ENCODE measurements at places on chromosomes 12 and 14.

- H3K27ac ChIP-seq = no peak overlapping the region
- no peaks in the 10 kb centered on the region for H3K4me1 ChIP-seq
- H3K4me3 ChIP-seq = peak overlapping the region; percentile 44
- no peaks in the 10 kb centered on the region for H3K27me3 ChIP-seq
- no peaks in the 10 kb centered on the region for H3K36me3 ChIP-seq
Measured at GRCh38 chr12:96070670-96071279, 35.4 kb upstream of the LTA4H start.

GRCh38 chr14:54844479-54844878, 58.1 kb downstream of the GCH1 start:
- H3K27ac ChIP-seq = no peak overlapping the region
- DNase-seq = no peak
- H3K4me3 ChIP-seq = no peak overlapping the region
- H3K36me3 ChIP-seq = 0 out of 2 replicates have a peak, but pooled peaks cover 8% of the 10 kb centered on the region

DNA sequence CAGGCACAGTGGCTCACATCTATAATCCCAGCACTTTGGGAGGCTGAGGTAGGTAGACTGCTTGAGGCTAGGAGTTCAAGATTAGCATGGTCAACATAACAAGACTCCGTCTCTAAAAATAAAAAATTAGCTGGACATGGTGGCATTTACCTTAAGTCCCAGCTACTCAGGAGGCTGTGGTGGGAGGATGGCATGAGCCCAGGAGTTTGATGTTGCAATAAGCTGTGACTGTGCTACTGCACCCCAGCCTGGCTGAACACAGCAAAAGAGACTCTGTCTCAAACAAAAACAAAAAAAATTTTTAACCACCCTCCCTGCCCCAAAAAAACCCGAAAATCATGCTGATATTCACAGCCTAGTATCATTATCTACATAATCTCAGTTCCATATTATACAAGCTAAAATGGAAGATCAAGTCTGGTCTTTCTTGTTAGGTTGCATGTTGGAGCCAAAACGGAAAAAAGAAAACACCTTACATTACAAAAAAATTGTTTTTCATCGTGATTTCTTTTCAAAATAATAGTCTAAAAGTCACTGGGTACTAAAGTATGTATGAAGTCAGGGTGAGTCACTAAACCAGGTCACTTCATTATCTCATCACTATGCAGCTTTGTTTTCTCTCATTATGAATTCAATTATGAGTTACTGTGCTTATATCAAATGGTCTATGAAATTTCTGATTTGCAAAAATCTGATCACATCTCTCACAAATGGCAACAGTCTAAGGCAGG, 13.8 kb downstream of the GXYLT1 start:
- H3K27ac ChIP-seq = no peak overlapping the region
- no peaks in the 10 kb centered on the region for H3K36me3 ChIP-seq
- H3K27me3 ChIP-seq = no peaks in the 10 kb centered on the region
- DNase-seq = no peak
- no peak overlapping the region for H3K4me3 ChIP-seq

- H3K27me3 ChIP-seq = no peaks in the 10 kb centered on the region
- no peak overlapping the region for H3K27ac ChIP-seq
- DNase-seq = no peak
- no peak overlapping the region for H3K4me3 ChIP-seq
Measured at GRCh38 chr14:83611491-83611890, 1918.5 kb upstream of the FLRT2 start.

DNA sequence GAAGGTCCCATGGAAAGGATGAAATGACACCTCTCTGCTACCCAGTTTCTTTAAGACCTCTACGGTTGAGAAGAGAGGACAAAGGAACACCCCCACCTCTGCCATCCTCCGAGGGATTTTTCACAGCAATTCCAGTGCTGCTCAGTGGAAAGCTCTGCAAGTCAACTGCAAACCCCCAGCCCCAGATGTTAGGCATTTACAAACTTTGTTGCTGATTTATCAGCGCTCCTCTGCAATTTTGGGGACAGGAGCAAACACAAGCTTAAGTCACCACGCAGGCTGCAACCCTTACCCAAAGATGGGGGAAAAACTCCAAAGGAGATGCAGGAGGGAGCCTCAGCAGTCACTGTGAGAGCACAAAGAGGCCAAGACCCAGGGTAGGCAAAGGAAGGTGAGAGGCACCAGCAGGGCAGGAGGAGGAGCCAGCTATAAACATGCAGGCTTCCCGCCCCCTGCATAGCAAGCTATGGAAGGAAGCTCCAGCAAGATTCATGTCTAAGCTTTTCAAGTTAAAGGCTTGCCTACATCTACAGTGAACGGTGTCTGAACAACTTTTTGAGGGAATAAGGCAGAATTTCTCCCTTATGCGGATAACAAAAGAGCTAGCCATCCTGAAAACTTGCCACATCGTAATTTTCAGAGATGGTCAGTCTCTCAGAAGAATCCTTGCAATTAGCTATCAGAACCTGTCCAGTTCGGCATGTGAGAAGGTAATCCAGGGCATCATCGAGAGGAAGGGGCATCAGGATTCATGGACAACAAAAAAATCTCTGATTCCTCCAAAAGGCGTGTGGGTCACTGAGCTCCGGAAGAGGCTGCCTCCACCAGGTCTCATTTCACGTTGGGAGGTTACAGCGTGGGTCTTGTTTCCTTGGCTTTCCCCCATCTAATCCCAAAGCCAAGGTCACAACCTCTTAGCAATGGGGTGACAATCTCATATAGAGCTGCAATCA, 3.9 kb downstream of the CTDSP2 start:
- no peaks in the 10 kb centered on the region for H3K27me3 ChIP-seq
- peak overlapping the region; percentile 44 for H3K4me3 ChIP-seq
- no peaks in the 10 kb centered on the region for H3K36me3 ChIP-seq
- DNase-seq = peak; percentile 79
- no peak overlapping the region for H3K27ac ChIP-seq
- H3K4me1 ChIP-seq = peaks cover 20% of the 10 kb centered on the region

DNA sequence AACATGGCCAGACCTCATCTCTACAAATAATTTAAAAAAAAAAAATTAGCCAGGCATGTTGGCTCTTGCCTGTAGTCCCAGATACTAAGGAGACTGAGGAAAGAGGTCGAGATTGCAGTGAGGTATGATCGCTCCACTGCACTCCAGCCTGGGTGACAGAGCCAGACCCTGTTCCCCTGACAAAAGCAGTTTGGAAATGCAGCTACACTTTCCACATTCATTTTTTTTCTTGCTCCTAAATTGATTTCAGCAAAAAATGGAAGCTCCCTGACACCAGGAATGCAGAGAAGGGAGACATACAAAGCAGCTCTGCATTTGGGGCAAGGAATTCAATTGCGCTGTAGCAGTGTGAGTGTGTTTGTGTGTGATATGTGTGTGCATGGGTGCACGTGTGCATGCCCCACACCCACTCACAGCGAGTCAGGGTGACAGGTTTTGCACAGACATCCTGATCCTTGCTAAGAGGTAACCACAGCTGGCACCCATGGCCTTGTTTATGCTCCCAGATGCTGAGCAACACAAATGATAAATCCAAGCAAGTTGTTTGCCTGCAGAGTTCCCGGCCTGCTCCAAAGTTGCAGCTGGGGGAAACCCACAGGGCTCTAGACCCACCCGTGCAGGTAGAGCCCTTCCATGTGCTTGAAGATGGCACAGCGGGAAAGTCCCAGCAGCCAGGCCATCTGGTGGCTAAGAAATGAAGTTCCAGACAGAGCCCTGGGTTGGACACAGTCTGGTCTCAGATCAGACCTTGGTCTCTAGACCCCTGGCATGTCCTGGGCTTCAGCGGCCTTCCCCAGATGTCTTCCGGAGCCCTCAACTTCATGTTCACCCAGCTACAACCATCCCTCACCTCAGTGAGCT, 25.9 kb upstream of the BDKRB2 start:
- no peaks in the 10 kb centered on the region for H3K27me3 ChIP-seq
- no peak overlapping the region for H3K4me3 ChIP-seq

- no peak for DNase-seq
- H3K4me1 ChIP-seq = no peaks in the 10 kb centered on the region
- H3K4me3 ChIP-seq = no peak overlapping the region
- peaks cover 21% of the 10 kb centered on the region for H3K36me3 ChIP-seq
- no peaks in the 10 kb centered on the region for H3K27me3 ChIP-seq
Measured at GRCh38 chr14:73602994-73603393, 9.3 kb upstream of the ACOT6 start.

DNA sequence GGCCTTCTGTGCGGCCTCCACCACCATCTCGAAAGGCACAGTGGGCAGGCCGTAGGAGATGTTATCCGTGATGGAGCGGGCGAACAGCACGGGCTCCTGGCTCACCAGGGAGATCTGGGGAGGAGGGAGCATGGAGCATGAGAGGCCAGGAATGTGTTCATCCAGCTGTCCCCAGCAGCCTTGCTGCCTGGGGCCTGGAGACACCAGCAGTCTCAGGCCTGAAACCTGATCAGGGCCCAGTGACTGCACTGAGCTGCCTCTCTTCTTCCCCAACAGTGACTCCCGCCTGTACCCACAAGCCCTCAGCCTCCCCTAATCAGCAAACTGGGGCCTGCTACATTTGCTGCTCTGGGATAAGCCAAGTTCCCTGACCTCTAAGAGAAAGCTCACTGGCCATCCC, 30.9 kb downstream of the ABCB9 start:
- no peak overlapping the region for H3K27ac ChIP-seq
- no peaks in the 10 kb centered on the region for H3K27me3 ChIP-seq
- no peaks in the 10 kb centered on the region for H3K4me1 ChIP-seq
- no peak overlapping the region for H3K4me3 ChIP-seq
- H3K36me3 ChIP-seq = no peaks in the 10 kb centered on the region
- DNase-seq = no peak

GRCh38 chr14:51774209-51774608, 86.2 kb upstream of the GNG2 start:
- H3K27me3 ChIP-seq = no peaks in the 10 kb centered on the region
- no peaks in the 10 kb centered on the region for H3K36me3 ChIP-seq
- no peaks in the 10 kb centered on the region for H3K4me1 ChIP-seq
- no peak for DNase-seq
- no peak overlapping the region for H3K4me3 ChIP-seq
- H3K27ac ChIP-seq = no peak overlapping the region

DNA sequence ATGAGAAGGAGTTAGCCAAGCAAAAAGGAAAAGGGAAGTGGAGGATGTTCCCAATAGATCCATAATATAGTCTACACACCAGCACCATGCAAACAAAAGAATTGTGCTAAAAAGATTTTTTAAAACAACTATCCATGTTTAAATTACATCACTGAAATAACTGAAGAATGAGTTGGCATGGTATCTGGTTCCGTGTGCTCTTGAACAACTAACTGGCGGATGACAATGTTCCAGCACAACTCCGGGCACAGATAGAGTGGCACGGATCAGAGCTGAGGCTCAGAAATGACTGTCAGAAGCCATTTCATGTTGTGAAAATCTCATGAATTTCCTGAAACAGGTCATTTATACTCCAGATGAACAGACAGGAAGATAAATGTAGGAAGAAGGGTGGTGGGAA, 153.1 kb downstream of the HMGA2 start:
- H3K27ac ChIP-seq = no peak overlapping the region
- H3K27me3 ChIP-seq = no peaks in the 10 kb centered on the region
- H3K4me3 ChIP-seq = no peak overlapping the region
- no peaks in the 10 kb centered on the region for H3K4me1 ChIP-seq
- peaks cover 9% of the 10 kb centered on the region for H3K36me3 ChIP-seq
- DNase-seq = no peak

GRCh38 chr12:9143929-9144729, 28.4 kb upstream of the A2M start:
- peaks cover 14% of the 10 kb centered on the region for H3K36me3 ChIP-seq
- H3K27ac ChIP-seq = no peak overlapping the region
- no peaks in the 10 kb centered on the region for H3K4me1 ChIP-seq

DNA sequence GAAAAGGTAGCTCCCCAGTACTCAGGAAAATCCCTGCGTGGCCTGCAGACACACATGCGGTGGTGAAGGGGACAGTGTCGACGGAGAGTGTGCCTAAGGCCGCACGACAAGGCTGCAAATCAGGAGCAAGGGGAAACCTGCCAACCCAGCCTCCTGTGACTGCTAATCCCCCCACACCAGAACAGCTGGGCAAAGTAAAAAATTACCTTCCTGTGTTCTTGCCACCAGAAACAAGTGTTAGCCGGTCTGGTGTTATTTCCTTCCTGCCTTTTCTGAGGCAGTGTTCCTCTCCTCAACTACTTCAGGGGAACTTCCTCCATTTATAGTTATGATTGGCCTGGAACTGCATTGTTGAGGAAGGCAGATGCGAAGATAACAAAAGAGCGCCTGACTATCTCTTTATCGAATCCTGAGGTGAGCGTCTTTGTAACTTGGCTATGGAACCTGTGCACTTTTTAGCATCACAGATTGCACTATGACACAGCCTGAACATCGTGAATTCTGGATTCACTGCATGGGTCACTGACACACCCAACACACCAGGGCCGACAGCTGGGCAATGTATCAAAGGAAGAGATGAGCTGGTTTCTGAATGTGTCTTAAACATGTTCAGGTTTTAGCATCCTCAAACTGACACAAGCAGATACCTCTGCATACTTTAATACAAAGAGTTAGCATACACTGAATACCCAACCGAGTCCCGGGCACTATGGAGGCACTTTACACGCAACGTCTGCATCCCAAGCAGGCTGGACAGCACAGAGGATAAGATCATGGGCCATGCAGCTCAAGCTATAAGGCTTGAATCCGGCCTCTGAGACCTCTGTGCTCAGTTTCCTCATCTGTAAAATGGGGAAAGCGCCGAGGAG, 28.9 kb downstream of the SLC15A4 start:
- DNase-seq = no peak
- peaks cover 86% of the 10 kb centered on the region for H3K36me3 ChIP-seq
- no peak overlapping the region for H3K4me3 ChIP-seq

GRCh38 chr14:65045709-65046108, 56.6 kb downstream of the MAX start:
- peaks cover 34% of the 10 kb centered on the region for H3K36me3 ChIP-seq
- no peak overlapping the region for H3K4me3 ChIP-seq
- H3K27me3 ChIP-seq = no peaks in the 10 kb centered on the region
- H3K27ac ChIP-seq = no peak overlapping the region
- no peaks in the 10 kb centered on the region for H3K4me1 ChIP-seq

- H3K4me3 ChIP-seq = no peak overlapping the region
- no peak for DNase-seq
Measured at GRCh38 chr12:46659824-46660223, 166.0 kb downstream of the SLC38A4 start.

GRCh38 chr14:37060496-37061260, 111.7 kb downstream of the SLC25A21 start:
- no peaks in the 10 kb centered on the region for H3K36me3 ChIP-seq
- H3K4me1 ChIP-seq = peaks cover 3% of the 10 kb centered on the region
- no peak overlapping the region for H3K4me3 ChIP-seq
- no peaks in the 10 kb centered on the region for H3K27me3 ChIP-seq

- H3K36me3 ChIP-seq = no peaks in the 10 kb centered on the region
- no peaks in the 10 kb centered on the region for H3K27me3 ChIP-seq
- H3K4me3 ChIP-seq = no peak overlapping the region
- no peak overlapping the region for H3K27ac ChIP-seq
- H3K4me1 ChIP-seq = peaks cover 2% of the 10 kb centered on the region
Measured at GRCh38 chr14:102629011-102629444, 36.6 kb downstream of the RCOR1 start.

GRCh38 chr12:6092784-6093722, 31.4 kb downstream of the VWF start:
- DNase-seq = no peak
- H3K4me3 ChIP-seq = no peak overlapping the region
- H3K36me3 ChIP-seq = peaks cover 9% of the 10 kb centered on the region
- H3K27me3 ChIP-seq = no peaks in the 10 kb centered on the region
- H3K4me1 ChIP-seq = peaks cover 7% of the 10 kb centered on the region

- no peaks in the 10 kb centered on the region for H3K4me1 ChIP-seq
- DNase-seq = peak; percentile 79
- H3K27me3 ChIP-seq = peaks cover 25% of the 10 kb centered on the region
- H3K36me3 ChIP-seq = peaks cover 8% of the 10 kb centered on the region
- H3K27ac ChIP-seq = no peak within 1 kb of the TSS
Measured at GRCh38 chr12:63150713-63151622, at the start of gene AVPR1A. TSS of gene AVPR1A (minus strand) at chr12:63151201. CDS start at chr12:63150836, 365 bp downstream.

Measured in H9 (cell line).